ENCODE measurements at places on chromosomes 2 and 18.

DNA sequence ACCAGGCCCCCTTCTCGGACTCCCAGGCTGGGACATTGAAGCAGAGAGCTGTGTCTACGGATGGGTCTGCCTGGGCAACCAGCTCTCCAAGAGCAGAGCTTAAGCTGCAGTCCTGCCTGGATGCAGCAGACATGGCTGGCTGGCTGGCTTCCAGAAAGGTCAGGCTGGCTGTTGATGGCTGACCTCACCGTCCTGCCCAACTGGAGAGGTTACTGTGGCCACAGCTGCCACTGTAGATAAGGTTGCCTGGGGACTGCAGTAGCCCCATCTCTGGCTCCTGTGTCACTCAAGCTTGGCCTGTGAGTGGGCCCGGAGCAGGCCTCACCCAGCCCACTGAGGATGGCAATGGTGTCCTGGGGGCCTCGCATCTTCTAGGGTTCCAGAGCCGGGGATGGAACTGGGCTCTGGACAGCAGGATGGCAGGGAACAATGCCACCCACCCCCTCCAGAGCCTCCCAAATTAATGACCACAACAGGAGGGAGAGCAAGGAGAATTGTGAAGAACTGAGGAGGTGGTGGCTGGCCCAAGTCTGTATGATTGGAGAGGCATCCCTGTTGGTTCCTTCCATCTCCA, 37.0 kb upstream of the FOSL2 start:
- DNase-seq = no peak

GRCh38 chr2:38037757-38038621, 38.0 kb downstream of the CYP1B1 start:
- DNase-seq = no peak

DNA sequence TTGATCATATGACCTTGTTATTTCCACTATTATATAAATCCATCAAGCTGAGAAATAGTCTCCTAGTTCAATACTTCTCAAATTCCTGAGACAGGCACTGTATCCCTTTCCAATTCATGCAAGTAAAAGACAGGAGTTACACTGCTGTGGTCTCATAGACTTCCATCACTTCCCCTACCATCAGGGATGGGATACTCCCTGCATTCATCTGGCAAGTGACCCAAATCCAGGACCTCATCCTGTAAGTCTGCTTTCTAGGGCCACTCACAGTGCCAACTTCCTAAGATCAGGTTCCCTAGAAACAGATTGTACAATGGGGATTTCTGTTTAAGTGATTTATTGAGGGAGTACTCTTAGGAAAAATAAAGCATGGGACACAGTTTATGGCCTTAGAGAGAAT, 424.0 kb upstream of the CDH7 start:
- no peak for DNase-seq

- DNase-seq = peak; percentile 9
These were observed 288.9 kb upstream of the ETAA1 start for GRCh38 chr2:67108231-67108630.

DNA sequence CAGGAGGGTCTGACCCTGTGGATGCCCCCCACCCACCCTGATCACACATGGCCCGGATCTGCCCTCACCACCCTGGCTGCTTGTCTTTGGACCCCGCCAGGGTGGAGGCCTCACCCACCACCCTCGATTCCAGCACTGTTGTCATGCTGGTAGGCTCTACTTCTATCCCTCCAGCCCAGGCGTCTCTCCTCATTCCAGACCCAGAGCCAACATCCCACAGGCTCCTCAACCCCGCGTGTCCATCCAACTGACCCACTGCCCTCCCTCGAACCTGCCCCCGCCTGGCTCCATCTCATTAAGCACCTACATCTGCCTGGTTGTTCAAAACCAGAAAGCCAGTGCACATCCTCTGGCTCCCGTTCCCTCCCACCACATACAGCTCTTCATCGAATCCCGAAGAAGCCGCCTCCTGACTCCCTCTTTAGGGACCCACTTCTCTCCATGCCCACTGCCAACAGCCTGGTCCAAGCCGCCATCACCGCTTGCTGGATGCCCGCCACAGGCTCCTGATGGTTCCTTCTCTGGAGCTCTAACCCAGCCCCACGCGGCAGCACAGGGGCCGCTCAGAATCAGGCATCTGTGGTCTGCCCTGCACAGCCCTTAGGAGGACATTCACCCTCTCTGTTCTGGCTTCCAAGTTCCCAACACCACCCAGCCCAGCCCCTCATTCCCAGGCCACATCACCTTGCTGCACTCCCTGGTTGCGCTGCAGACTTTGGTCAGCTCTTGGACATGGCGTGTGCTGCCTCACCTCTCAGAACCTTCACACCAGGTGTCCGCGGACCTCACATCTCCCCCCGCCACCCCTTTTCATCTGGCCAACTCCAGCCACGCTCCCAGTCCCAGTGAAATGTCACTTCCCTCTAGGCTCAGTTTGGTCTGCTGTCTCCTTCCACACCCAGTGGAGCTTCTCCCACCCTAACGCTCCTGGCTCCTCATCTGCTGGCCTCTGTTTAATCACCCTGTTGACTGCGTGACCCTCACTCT, 43.0 kb downstream of the EMX1 start:
- DNase-seq = no peak

GRCh38 chr2:28895189-28895893, 874 bp downstream of the WDR43 start:
- DNase-seq = peak; percentile 65

DNA sequence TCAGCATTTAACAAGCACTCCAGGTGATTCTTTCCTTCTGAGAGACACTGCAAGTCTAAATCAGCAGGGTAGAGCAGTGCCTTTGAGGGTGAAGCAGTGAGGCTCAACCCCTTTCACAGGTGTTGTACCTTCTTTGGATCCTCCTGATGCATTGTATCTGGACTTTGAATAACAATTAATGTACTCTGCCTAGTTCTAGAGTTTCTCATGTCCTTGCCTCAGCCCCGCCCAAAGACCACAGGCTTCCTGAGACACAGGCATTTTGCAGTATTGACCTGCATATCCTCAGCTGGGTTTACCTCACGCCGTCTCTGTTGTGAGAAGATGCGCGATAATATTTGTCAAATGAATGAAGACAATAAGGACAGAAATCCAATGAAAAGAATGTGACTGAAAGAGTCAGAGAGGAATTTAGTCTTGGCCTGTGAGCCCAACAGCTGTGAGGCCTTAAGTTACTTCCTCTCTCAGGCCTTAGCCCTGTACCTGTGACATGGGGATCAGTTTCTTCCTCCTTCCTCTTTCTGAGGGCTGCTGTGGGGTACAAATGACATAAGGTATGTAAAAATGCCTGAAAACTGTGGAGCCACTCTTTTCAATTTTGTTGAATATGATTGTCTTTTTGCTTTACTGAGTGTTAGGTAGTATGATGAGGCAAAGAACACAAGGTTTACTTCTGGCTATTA, 43.7 kb downstream of the WIPF1 start:
- no peak for DNase-seq

- DNase-seq = no peak
These were observed 65.4 kb upstream of the VRK2 start for GRCh38 chr2:57981083-57981768.

GRCh38 chr2:238305965-238306671, 14.2 kb upstream of the TRAF3IP1 start:
- DNase-seq = no peak

DNA sequence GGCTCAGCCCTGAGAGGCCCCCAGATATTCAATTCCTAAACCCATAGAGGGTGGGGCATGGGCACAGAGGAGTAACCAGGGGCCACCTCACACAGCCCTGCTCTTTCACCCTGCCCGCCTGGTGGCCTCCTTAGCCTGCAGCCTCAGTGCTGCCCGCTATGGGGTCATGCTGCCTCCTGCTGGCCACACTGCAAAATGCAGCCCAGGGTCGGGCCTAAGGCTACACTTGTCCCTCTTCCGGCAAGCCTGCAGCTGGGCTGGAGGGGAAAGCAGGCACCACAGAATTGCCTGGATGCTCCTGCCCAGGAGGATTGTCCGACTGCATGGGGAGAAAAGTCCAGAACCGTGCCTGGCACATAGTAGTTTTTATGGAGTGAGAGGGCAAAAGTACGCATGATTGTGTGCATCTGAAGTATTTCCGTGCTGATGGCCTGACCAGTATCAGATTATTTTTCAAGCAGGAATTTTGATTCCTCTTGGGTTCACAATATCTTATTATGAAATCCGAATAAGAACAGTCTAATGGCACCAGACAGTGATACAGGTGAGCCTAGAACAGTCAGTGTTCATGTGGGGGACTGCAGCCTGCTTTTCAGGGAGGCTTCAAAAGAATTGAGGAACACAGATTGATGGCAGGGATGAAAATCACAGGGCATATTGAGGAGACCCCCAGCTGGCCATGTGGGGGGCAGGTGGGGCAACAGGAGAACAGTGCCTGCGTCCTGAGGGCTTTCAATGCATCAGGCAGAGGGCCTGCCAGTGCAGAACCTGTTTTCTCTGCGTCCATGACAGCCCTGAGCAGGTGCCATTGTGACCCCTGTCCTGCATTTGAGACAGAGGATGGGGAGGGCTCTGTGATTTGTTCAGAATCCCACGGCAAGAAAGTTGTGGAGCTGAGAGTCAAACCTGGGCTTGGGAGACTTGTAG, 51.2 kb upstream of the ALPP start:
- DNase-seq = peak; percentile 80

DNA sequence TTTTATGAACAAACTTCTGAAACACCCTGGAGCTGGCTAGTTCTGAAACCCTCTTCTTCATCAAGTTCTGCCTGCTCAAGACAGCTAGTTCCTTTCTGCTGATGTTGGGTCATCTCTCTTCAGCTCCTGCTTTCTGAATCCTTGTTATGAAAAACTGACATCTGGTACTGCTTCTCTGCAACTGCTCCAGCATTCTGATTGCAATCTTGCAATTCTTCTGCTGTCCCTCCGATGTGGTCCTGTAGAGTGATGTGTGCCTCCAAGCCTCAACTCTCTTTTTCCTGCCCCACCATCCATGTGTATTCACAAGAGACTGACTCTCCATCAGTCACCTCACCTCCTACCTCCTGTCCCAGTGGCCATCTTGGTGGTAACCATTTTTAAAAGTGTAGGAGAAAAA, 21.8 kb downstream of the COL6A3 start:
- no peak for DNase-seq

GRCh38 chr2:176583607-176584006, 314.4 kb downstream of the MTX2 start:
- no peak for DNase-seq

DNA sequence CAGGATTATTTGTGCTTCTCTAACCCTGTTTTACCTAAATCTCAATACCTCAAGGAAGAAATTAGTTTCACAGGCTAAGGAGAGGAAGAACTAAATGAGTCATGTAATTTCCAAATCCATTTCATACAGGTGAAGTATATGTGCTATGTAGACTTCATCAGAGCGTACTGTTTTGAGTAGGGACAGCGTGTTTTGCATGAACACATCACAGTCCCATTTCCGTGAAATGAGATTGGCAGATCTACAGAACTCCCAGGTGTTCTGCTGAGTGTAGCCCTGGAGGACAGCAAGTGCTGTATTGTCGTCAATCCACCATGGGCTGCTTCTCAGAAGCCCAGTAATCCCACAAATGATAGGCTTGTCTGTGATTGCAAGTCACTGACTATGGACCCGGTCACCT, 97.7 kb downstream of the XRCC5 start:
- no peak for DNase-seq

GRCh38 chr2:137123226-137123625, 357.9 kb downstream of the THSD7B start:
- DNase-seq = no peak

GRCh38 chr2:18544171-18544570, 16.3 kb downstream of the RDH14 start:
- peak; percentile 66 for DNase-seq

GRCh38 chr2:227388537-227389011, 825 bp upstream of the SCYGR1 start:
- no peak for DNase-seq

DNA sequence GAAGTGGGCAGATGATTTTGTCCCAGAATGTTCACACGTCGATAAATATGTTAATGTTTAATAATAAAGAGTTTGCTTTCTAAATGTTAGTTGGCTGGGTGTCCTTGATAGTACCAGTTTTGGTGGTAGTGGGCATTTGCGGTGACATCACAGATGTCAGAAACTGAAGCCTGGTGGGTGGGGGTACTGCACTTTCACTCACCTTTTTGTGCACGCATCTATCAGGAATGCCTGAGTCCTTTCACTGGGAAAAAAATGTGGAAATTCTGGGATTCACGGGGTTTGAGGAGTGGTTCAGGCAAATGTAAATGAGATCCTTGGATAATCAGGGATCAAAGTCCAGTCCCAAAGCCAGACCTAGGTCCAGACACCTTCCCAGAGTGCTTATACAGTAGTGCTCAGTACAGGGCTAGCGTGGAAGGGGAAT, 3.2 kb downstream of the EPAS1 start:
- no peak for DNase-seq

- DNase-seq = no peak
These were observed 5.0 kb downstream of the TMEM237 start for GRCh38 chr2:201638326-201638725.

- no peak for DNase-seq
These were observed 37.3 kb upstream of the C18orf32 start for GRCh38 chr18:49524349-49524748.

- no peak for DNase-seq
These were observed 87.8 kb downstream of the HDAC4 start for GRCh38 chr2:239312741-239313667.

DNA sequence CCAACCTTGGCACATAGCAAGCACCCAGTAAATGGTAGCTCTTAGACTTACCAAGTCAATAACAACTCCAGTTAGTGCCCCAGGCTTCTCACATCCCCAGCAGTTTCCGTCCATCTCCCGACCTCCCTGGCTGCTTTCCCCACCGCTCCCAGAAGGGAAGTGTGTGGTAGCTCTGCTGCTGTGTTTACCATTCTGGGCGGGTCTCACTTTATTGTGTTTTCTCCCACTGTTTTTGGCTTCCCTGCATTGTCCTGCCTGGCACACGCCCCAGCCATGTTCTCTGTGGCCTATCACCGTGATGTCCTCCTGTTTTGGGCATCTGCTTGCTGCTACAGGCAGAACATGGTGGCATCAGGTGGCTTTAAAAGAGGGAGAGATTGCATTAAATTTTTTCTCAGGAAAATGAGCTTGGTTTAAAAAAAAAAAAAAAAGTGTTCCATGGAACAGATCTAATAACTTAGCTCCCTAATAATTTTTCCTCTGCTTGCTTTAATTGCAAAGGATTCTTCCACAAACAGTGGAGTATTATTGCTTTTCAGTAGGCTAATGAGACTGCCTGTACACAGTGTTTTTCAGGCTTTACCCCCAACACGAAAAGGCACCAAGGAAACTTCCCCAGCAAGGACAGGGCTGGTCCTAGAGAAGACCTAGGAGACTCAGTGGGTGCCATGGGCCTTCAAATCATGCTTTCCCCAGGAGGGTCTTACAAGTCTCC, 8.0 kb upstream of the COX7A2L start:
- no peak for DNase-seq

DNA sequence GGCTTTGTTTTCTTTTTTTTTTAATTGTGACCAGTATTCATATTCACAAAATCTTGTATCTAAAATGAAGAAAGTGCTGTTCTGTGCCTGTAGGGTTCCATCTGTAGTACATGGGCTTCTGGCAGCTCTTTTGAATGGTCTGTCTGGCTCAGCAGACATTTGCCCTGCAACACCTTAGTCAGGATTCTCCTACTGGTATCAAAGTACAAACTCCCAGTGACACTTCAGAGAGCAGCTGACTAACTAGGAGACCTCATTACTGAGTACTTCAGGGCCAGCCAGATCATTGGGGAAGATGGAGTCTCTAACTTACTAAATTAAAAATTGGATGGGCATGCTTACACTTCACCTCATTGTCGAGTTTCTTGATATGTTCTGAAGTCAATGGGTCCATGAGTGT, 39.7 kb downstream of the GRHL1 start:
- no peak for DNase-seq

Measured in NCI-H82 (cell line).